ENCODE measurements at places on chromosomes 7 and 10. TPM values are rescaled to one million over a fixed set of nuclear protein-coding genes. Genes with fewer than 3 reads are reported as not detected.

GRCh38 chr7:100983451-100984187 lies 14.3 kb downstream of the MUC12 start:
- peak; percentile 93 for DNase-seq

DNA sequence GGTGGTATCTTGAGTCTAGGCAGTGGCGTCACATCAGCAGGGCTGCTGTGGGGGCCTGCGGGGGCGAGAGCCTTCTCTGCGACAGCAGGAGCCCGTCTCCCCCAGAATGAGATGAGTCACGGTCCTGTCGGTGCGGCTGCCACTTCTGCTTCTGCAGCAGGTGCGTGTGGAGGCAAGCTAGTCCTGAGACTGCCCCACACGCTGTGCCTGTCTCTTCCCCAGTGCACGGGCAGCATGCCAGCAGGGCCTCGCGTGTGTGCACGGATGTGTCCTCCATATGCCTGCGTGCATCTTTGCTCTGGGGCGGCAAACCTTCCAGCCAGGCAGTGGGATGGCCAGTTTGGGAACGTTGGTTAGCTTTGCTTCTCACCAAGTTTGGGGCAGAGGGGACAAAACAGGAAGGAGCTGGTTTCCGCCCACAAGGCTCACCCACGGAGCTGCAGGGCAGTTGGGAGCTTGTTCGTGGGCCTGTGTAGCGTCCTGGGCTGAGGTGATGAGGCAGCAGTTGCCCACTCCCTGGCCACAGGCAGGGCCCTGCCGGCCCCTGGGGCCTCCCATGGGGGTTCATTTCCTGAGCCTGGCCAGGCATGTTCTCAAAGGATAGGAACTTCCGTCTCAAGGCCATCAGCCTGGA lies 60.8 kb upstream of the PPIF start:
- DNase-seq: peak; percentile 71

- peak; percentile 74 for DNase-seq
Measured at GRCh38 chr7:519484-520390, at the start of gene PDGFA. TSS of gene PDGFA (minus strand) at chr7:519846. CDS start at chr7:519001, 845 bp downstream.

- no peak for DNase-seq
Measured at GRCh38 chr10:132335189-132336063, 3.4 kb downstream of the LRRC27 start.

GRCh38 chr10:121041499-121041898 lies 190.3 kb downstream of the WDR11 start:
- DNase-seq: no peak

DNA sequence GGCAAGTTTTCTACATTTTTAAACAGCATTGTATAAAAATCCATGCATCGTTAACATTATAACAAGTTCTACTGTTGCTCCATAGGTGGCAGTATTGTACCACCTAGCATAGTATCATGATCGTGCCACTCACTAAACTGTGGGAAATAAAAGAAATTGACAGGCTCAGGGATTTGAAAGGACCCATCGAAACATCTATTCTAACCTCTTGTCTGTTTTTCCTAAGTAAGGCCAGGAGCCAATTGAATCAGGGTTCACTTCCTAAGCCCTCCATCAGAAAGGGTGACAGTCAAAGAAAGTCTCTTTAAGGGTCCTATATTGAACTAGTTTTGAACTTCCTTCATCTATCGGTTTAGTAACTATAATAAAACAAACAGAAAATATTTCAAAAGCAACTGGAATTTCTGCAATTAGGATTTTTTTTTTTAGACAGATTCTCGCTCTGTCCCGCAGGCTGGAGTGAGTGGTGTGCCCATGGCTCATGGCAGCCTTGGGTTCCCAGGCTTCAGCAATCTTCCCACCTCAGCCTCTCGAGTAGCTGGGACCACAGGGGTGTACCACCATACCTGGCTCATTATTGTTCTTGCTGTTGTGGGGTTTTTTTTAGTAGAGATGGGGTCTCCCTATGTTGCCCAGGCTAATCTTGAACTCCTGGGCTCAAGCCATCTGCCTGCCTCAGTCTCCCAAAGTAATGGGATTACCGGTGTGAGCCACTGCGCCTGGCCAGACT lies 9.4 kb downstream of the HACD1 start:
- DNase-seq: peak; percentile 28

DNA sequence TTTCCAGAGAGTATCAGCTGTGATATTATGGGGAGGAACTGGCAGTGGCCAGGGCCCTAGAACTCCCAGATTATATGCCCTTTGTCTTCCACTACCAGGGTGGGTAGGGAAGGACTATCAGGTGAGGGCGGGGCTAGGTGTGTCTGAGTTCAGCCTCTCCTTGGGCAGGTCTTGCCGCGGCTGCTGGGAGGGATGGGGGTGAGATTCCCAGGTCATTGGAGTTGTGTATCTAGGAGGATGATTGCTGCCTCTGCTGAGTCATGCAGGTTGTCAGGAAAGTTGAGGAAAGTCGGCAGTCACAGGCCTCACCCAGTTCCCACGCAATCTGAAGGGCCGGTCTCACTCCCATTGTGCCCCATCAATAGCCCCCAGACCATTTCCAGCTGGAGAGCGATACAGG lies 185.2 kb downstream of the DKK1 start:
- no peak for DNase-seq

GRCh38 chr7:121126801-121127534 lies 138.5 kb downstream of the CPED1 start:
- DNase-seq: no peak

GRCh38 chr7:28037220-28038010 lies 143.2 kb downstream of the JAZF1 start:
- peak; percentile 96 for DNase-seq

The RP9 gene
- polyA plus RNA-seq: 17.6 TPM

The AKR1C3 gene
- polyA plus RNA-seq: 54.6 TPM

The LRRC18 gene
- not detected for polyA plus RNA-seq

The CHN2 gene
- polyA plus RNA-seq: 0.17 TPM

The CALML3 gene
- 42.3 TPM for polyA plus RNA-seq

The SLC25A28 gene
- 31.9 TPM for polyA plus RNA-seq

Measured in mammary epithelial cell (primary cell).